ENCODE measurements at places on chromosomes 1 and 21. TPM values are rescaled to one million over a fixed set of nuclear protein-coding genes. Genes with fewer than 3 reads are reported as not detected.

The FMO5 gene
- total RNA-seq = 0.22 TPM

The KRTAP19-1 gene
- not detected for total RNA-seq

The KLHDC8A gene
- total RNA-seq = not detected

The GJA5 gene
- total RNA-seq = not detected

The DMRTA2 gene
- not detected for total RNA-seq

The KCNA2 gene
- total RNA-seq = 0.19 TPM

The NFASC gene
- total RNA-seq = 0.13 TPM

The LCE2B gene
- total RNA-seq = not detected

The OR2M3 gene
- total RNA-seq = not detected

The CRNN gene
- total RNA-seq = not detected

The SLC25A34 gene
- total RNA-seq = 2.8 TPM

The CYP4Z1 gene
- total RNA-seq = not detected

The CEP170 gene
- total RNA-seq = 54.9 TPM

The ADAMTS1 gene
- total RNA-seq = 1.0 TPM

The RPTN gene
- total RNA-seq = not detected

The LIPI gene
- total RNA-seq = not detected

The GCSAML gene
- 0.37 TPM for total RNA-seq

The LEFTY2 gene
- total RNA-seq = not detected

The CFAP126 gene
- total RNA-seq = not detected

The CHD5 gene
- 0.34 TPM for total RNA-seq

All from activated T-cell treated with anti-CD3 and anti-CD28 coated beads, Interleukin-2, amount 50 U/mL, for 4 hours (primary cell).